Stimulated activated CD4-positive, alpha-beta T cell treated with anti-CD3 and anti-CD28 coated beads, Interleukin-4, amount 100 ng/mL, for 24 hours (primary cell): ENCODE measurements at places on chromosomes 12 and 14.

- peak; percentile 32 for DNase-seq
Observed at GRCh38 chr14:91893007-91893406, 25.7 kb upstream of the TC2N start.

DNA sequence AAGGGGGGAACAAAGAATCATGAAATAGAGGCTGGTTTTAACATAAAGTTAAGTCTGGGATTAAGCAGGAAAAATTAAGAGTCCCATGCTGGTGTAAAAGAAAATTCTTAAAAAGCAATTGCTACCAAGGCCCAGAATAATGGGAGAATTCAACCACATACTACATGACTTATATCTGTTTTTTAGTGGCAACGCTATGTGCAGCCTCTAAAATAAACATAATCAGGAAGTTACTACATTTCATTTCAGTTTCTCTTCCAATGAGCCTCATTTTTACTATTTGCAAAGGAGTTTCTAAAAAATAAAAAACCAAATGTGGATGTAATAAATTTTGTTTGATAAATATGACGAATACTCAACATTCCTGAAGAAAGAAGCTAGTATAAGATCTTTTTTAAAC lies 58.1 kb downstream of the CPNE8 start:
- DNase-seq: no peak

DNA sequence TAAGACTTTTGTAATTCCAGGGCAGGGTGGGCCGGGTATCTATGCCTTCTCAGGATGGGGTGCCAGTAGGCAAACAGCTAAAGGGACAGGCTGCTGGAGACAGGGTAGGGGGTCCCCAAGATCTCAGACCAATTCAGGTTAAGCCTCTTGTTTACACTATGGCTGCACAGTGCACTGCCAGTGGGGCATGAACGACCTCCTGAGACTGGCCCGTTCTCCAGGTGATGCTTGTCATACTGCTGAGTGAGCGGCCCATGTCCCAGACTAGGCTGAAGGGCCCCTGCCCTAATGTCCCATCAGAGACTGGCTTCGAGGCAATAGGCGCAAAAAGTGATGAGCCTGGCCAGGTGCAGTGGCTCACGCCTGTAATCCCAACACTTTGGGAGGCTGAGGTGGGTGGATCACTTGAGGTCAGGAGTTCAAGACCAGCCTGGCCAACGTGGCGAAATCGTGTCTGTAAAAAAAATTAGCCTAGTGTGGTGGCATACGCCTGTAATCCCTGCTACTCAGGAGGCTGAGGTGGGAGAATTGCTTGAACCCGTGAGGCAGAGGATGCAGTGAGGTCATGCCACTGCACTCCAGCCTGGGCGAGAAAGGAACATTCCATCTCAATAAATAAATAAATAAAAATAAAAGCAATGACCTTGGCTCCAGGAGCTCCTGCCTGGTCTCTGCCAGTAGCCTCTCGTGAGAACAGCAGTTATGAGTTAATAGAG lies 12.6 kb downstream of the SLC25A29 start:
- DNase-seq: no peak

GRCh38 chr14:38256533-38256840 lies 594 bp upstream of the CLEC14A start:
- no peak for DNase-seq

- no peak for DNase-seq
Observed at GRCh38 chr12:132219323-132219722, 75.1 kb downstream of the NOC4L start.

DNA sequence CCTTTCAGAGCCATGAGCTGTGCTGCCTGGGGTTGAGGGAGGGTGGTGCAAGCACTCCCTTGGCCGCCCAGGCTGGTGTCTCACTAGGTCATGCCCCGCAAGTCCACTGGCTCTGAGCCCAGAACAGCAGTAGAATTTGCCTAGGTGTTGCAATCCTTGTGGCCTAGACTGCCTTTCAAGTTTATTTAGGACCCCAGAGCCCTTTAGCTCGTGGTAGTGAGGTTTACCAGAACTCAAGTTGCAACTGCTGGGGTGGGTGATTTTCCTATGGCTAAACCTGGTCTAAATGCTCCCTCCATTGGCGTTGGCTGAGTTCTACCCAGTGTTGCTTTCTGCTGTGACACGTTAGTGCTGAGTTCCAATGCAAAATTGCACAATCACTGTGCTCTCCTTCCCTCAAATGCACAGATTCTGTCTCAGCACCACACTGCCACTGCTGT lies 287.2 kb downstream of the BCAT1 start:
- no peak for DNase-seq

- DNase-seq: no peak
Observed at GRCh38 chr14:65297744-65298143, 114.8 kb upstream of the FUT8 start.

- no peak for DNase-seq
Observed at GRCh38 chr12:128420163-128420562, 153.2 kb downstream of the TMEM132C start.
